Activated T-cell treated with anti-CD3 and anti-CD28 coated beads for 4 hours (primary cell): ENCODE measurements at places on chromosomes 5 and 9.
A peak's percentile ranks its signal among the peaks of the same experiment; 100 is the strongest.

DNA sequence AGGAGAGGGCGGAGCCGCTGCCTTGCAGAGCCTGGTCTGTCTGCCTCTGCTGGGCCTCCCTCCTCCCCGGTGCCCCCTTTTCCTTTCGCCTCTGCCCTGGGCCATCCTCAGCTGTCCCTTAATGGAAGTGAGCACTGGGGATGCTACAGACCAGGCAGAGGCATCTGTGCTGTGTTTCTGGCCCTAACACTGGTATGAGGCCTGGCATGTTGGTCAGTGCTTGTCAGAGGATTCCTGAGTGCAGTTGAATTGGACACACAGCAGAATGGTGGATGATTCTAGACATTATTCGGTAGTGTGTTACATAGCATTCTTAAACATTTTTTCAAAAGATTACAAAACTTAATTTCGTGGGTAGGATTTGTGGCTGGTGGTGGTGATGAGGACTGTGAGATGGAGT lies 88.6 kb downstream of the EHMT1 start:
- DNase-seq, result no peak

GRCh38 chr5:177595026-177595585 lies 3.1 kb downstream of the TMED9 start:
- DNase-seq, result no peak

DNA sequence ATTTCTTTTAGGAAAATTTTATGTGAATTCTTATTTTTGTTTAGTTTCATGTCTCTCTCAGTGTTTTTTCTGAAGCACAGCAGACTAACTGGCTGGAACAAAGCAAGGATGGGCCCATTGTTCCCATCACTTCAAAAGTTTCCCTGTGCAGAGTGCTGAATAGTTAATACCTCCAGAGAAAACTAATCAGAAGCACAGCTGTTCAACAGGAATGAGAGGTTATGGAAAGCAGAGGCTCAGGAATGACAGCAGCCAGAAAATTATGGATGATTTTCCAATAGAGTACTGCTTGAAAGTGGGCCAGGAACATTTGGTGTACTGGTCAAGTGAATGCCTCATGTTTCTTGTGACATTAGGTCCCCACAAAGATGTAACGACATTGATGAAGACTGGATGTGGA lies 173.0 kb upstream of the TARS1 start:
- DNase-seq, result no peak

DNA sequence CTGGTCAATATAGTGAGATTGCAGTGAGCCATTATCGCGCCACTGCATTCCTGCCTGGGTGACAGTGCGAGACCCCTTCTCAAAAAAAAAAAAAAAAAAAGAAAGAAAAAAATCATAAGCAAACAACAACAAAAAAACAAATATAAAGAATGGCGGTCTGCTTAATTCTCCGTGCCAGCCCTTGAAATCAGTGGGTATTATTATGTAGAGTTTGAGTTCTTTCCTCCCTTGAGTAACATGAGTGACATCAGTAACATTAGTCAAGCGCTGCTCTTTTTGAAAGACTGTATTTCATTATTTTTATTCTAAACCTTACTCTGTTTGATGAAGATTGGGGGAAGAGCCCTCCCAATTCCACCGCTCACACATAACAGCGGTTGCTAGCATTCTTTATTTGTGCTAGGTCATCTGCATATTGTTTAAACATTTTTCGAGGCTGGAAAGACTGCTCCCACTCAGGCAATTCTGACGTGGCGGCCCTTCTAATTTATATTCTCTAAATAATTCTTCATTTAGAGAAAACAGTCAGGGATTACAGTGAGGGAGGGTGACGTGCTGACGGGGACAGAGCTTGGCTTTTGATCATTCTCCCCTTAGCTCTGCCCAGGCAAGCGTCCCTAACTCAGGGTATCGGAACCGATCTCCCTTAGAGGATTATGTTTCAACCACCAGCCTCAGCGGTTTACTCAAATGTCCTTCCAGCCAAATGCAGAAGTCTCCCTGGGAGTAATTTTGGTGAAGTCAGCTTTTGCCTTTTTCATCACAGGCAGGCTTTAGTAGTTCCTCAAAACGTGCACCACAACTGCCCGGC lies 860 bp upstream of the MARCHF6 start:
- peak; percentile 29 for DNase-seq

GRCh38 chr5:80620211-80620610 lies 34.2 kb upstream of the MSH3 start:
- no peak for DNase-seq

DNA sequence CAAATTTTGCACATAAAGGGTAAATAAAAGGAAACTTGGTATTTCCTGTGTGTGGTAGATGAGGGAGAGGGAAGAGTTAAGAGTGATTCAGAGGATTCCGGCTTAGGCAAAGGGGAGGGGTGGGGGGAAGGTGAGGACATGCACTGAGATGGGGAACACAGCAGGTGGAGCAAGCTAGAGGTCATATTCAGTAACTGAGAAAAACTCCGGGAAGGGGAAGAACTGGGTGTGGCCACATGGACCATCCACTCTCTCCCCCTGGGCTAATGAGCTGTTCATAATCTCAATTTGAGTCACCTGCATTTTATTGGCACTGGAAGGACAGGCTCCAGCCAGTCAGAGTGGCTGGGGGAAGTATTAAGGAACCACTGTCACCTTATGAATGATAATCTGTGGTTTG lies 45.1 kb upstream of the UGCG start:
- no peak for DNase-seq

DNA sequence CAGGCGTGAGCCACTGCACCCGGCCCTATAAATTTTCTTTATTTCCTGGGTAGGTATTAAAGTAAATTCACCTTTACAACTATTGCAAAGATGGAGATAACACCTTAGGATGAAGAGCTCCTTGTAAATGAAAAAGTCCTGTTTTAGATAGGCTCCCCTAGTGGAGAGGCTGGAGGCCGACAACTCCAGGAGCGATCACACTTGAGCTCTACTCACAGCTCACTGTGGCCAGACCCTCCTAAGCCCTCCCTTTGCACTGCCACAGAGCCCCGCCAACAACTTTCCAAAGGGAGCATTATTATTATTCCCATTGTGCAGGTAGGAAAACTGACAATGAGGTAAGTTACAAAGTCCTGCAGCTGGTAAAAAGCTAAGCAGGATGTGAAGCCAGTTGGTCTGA lies 139.1 kb upstream of the ERCC6L2 start:
- no peak for DNase-seq

GRCh38 chr5:50415912-50416311 lies 25.2 kb downstream of the EMB start:
- DNase-seq, result no peak

DNA sequence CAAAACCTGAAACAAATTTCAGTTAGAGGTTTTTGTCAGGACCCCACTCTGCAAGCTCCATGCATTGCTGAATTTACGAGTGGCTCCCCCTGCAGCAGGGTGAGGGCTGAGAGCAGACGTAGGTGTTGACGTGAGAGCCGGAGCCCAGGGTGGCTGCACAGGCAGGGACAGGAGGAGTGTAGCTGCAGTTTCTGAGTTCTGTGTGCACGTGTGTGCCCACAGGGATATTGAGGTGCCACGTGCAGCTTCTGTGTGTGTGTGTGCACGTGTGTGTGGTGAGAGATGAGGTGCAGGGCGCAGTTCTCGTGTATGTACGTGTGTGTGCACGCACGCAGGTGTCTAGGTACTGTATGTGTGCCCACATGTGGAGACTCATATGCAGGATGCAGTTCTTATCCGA lies 14.6 kb downstream of the PLEKHG4B start:
- DNase-seq, result no peak

DNA sequence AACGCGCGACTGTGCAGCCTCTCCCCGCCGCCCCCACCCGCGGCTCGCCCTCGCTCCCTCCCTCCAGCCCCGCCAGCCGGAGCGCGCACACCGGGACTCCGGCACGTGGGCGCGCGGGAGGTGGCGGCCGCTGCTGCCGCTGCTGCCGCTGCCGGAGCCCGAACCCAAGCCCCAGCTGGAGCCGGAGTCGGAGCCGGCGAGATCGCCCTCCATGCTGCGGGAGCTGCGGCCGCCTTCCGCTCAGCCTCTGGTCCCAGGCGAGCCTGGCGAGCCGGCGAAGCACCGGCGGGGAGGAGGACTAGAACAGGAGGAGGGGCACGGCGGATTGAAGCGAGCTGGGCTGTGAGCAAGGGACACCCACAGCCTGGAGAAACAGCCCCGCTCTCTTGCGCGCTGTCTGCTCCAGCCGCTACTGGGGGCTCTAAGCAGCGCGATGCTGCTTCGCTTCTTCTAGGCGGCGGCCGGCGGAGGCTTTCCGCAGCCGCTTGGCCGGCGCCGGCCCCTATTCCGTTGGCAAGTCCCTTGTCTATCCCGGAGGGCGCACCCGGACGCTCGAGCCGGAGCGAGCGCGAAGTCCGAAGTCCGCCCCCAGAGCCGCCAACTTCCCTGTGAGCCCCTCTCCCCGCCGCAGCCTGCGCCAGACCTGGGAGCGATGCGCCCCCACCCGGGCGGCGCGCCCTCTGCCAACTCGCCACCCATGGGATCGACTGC lies 598.7 kb upstream of the SGCD start:
- DNase-seq, result no peak

- no peak for DNase-seq
These were observed 18.9 kb upstream of the NTNG2 start for GRCh38 chr9:132142924-132143323.

- peak; percentile 38 for DNase-seq
These were observed at the start of gene C5orf63 for GRCh38 chr5:127072861-127073846. Gene C5orf63 (minus strand): TSS chr5:127073502. CDS start chr5:127058995, 14,507 bp downstream.

DNA sequence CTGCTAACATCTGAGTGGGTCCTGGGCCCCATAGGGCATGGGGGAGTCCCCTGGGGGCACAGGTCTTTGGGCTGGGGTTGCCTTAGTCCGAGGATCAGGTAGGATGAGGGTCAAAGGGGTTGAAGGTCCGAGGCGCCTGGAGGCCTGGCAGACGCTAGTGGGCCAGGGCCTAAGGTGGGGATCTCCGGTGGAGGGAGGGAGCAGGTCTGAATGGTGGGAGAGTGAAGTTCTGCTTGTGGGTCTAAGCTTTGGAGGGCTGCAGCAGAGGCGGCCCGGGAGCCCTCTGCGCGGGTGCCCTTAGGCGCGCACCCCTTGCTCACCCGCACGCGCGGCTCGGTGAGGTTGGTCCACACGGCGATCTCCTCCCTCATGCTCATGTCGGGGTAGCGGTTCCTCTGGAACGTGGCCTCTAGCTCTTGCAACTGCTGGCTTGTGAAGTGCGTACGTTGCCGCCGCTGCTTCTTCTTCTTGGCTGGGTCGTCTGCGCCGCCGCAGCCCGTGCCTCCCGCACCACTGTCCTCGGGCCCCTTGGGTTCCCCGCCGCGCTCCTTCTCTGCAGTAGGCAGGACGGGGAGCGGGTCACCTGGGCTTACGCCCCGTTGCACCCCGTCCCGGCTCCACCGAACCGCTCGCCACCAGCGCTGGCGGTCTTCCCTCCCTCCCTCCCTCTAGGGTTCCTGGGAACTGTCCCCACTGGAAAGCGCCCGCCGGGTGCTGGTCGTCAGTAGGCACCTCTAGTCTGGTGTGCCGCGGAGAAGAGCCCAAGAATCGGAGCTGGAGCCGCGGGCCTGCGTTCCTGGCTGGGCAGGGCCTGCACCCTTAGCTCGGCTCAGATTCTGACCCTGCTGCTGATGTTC lies 2.8 kb downstream of the PITX1 start:
- no peak for DNase-seq

GRCh38 chr5:80481019-80481893 lies 6.6 kb upstream of the FAM151B start:
- no peak for DNase-seq

- DNase-seq, result no peak
These were observed 87.7 kb downstream of the RAB3C start for GRCh38 chr5:58670582-58670981.

GRCh38 chr5:66551338-66551737 lies 44.9 kb upstream of the MAST4 start:
- no peak for DNase-seq

- DNase-seq, result no peak
These were observed 207.0 kb upstream of the ACO1 start for GRCh38 chr9:32177396-32177795.

GRCh38 chr5:95583992-95584391 lies 29.1 kb downstream of the ARSK start:
- no peak for DNase-seq

GRCh38 chr5:15791859-15792258 lies 291.9 kb downstream of the FBXL7 start:
- DNase-seq, result no peak

DNA sequence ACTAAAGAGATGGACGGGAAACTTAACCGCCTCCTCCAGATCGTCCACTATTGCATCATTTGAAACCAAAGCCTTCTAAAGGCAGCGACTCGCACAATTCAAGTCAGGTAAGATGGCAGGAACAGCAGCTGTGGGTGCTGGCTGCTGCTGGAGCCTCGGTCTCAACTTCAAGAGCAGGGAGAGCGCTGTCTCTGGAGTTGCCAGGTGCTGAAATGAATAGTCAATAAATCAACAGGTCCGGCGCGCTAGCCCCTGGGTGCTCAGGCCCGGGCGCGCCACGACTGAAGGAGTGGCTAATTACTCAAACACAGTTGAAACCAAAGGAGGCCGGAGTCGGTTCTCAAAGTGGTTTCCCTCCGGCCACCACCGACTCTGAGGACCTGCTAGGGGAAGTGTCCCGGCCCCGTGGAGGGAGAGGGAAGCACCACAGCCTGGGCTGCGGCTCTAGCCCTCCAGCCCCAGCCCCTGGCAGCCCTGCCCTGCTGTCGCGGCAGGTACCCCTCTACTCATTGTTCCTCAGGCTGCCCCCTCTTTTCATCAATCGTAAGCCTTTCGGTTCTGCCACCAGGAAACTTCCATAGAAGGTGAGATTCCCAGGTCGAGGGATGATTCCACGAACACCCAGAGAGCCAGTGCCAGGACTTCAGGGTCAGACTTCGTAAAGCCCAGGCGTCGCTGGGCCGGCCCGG lies 804 bp downstream of the TTC39B start:
- no peak for DNase-seq

GRCh38 chr5:10300246-10300645 lies 7.5 kb downstream of the CMBL start:
- DNase-seq, result no peak

GRCh38 chr9:131216806-131217205 lies 59.5 kb downstream of the FAM78A start:
- no peak for DNase-seq

DNA sequence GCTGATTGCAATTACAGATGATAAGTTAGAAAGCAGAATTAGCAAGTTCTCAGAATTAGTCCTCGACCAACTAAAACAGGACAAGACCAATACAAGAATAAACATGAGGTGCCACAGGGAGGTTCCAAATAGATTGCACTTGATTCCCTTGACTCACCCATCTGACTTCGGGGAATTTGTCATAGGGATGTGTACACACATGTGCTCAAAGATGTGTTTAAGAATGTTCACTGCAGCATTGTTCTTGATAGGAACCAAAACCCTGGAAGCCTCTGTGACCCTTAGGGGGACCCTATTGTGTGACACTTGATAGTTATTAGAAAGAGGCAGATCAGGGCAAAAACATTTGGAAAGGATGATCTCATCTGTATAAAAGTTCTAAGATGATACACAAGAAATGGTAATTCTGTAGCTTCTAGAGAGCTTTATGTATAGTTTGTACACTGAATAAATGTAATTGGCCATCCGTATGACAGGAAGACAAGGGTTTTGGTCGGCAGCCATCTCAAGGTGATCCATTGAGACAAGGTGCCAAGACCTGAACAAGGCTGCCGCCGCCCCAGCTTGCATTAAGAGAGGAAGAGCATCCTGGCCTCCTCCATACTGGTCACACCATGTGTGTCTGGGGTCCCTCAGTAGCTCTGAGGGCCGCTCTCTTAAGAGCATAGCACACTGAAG lies 48.2 kb upstream of the GARNL3 start:
- DNase-seq, result no peak
